ENCODE measurements at places on chromosomes 5 and 9.

GRCh38 chr9:13432904-13433303 lies 153.4 kb upstream of the MPDZ start:
- no peak for DNase-seq

DNA sequence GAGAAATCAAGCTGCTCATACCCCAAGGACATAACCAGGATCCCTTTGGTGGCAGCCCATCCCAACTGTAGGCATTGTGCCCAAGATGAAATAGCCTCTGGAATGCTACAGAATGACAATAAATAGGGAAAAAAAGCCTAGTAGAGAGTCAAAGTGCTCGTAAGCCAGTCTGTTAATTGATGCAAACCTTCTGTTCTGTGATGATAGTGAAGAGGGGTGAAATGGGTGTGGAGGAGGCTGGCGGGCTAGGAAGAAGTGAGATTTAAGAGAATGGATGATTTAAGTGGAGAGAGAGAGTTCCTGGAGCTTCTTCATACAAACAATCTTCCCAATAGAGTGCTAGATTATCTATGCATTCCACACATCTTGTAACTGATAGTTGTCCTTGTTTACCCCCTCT lies 301.0 kb upstream of the PCSK5 start:
- no peak for DNase-seq

DNA sequence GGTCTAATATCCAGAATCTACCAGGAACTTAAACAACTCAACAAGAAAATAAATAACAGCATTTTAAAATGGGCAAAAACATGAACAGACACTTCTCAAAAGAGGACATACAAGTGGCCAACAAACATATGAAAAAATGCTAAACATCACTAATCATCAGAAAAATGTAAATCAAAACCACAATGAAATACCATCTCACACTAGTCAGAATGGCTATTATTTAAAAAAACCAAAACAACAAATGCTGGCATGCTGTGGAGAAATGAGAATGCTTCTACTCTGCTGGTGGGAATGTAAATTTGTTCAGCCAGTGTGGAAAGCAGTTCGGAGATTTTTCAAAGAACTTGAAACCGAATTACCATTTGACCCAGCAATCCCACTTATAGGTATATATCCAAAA lies 63.1 kb downstream of the ADAMTS6 start:
- DNase-seq: no peak

- DNase-seq: no peak
Measured at GRCh38 chr5:135371622-135372232, 27.3 kb downstream of the MACROH2A1 start.

DNA sequence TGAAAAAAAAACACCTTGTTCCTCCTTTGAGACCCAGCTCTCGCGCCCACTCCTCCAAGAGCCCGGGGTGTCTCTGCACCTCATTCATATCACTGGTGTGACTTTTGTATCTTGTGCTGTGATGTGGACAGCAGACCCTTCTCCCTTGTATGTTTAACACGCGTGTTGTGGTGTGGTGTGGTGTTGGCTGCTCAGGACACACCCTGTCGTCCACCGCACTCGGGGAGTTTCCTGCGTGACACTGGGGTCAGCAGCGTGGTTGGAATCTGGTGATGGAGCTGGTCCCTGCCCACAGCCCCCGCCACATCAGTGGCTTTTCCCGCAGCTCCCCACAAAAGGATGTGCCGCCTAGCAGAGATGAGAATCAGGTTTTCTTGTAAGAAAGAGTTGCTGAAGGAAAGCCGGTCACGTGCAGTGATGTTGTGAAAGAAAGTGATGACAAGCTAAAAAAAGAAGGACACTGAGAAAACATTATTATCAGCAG lies 61.5 kb downstream of the TENT4A start:
- DNase-seq: no peak

- DNase-seq: no peak
Measured at GRCh38 chr9:78010445-78010844, 21.2 kb downstream of the GNAQ start.

- DNase-seq: no peak
Measured at GRCh38 chr9:93225417-93225816, 41.5 kb downstream of the WNK2 start.

GRCh38 chr5:31459594-31459993 lies 72.3 kb downstream of the DROSHA start:
- DNase-seq: no peak

DNA sequence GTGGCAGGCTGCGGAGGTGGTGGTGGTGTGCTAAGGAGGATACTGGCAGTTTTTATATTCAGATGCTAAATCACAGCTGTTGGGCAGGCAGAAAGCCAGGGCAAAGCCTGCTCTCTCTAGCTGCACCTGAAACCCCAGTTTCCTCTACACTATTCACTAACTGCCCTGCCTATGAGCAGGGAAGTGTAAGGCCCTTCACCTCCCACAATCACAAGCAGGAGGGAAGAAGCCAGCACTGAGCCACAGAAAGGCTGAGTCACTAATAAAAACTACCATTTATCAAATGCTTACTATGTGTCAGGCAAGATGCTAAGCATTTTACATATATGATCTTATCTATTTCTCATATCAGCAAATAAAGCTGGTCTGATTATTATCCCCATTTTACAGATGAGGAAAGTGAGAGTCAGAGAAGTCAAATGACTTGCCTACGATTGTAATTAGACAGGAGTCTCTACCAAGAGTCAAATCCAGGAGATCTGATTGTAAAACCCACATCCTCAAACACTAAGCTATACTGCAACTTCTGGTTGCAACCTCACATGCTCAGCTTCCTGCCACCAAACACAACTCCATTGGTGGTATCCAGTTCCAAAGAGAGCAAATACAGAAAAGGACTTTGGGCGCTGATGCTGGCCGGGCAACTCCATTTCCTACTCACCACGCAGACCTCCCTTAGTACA lies 17.7 kb upstream of the IL6ST start:
- DNase-seq: peak; percentile 49

- no peak for DNase-seq
Measured at GRCh38 chr5:96214442-96215197, 218.4 kb downstream of the PCSK1 start.

- DNase-seq: no peak
Measured at GRCh38 chr5:139068494-139069151, 129.5 kb downstream of the SIL1 start.

GRCh38 chr9:84697509-84698114 lies 28.1 kb downstream of the NTRK2 start:
- DNase-seq: peak; percentile 80

- no peak for DNase-seq
Measured at GRCh38 chr9:92496396-92497176, 14.3 kb upstream of the ASPN start.

DNA sequence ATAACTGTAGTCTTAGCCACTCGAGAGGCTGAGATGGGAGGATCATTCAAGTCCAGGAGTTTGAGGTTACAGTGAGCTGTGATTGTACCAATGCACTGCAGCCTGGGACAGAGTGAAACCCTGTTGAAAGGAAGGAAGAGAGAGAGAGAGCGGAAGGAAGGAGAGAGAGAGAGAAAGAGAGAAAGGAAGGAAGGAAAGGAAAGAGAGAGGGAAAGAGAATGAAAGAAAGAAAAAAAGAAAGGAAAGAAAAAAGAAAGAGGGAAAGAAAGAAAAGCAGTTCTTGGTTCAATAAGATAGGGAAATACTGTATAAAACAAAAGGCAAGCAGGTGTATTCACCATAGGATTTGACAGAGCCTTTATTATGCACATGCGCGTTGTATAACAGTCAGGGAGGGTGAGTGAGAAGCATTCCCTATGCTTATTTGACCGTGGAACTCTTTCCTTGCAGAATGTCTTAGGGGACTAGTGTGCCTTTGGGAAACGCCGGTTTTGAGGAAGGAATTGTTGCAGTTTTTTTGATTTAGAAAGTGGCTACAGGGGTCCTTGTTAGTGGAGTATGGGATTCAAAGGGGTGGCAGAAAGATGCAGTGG lies 42.0 kb downstream of the GSN start:
- no peak for DNase-seq

- no peak for DNase-seq
Measured at GRCh38 chr9:134633362-134634142, 8.1 kb upstream of the COL5A1 start.

DNA sequence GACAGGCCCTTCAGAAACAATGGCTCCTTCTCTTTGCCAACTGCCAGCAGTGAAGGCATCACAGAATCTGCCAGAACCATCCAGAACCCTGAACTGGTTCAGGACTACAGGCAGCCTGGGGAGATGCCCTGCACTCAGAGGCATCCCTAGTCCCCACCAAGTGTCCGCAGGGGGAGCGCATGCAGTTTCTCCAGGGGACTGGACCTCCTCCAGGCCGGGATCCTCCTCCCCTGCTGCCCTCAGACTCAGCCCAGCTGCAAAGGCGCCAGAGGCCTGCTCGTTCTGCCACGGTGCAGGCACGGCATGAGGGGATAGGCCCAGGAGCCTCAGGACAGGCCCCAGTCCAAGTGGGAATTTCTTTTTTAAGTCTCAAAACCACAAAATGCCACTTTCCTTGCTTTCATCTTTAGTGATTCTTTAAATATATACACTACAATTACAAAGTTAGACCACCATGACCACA lies 72.0 kb downstream of the SEMA4D start:
- DNase-seq: no peak

DNA sequence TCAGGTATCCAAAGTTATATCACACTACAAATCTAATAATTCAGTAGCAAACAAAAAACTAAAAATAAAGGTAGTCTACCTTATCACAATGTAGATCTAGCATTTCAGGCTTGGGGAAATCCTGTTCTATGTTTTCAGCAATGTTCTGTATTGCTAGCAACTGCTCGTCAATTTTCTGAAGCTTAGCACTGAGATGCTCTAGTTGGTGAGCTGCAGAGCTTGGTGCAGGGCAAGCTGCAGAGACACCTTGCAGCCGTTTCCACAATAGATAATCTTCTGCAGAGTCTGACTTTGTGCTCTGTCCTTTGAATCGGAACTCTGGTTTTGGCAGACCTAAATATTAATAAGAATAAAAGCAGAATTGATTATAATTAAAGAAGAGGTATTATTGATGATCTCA lies 95.5 kb downstream of the CPLANE1 start:
- DNase-seq: no peak

- DNase-seq: peak; percentile 79
Measured at GRCh38 chr9:68822596-68823165, 117.6 kb downstream of the PIP5K1B start.

- DNase-seq: no peak
Measured at GRCh38 chr9:130443840-130444492, 795 bp upstream of the ASS1 start.

DNA sequence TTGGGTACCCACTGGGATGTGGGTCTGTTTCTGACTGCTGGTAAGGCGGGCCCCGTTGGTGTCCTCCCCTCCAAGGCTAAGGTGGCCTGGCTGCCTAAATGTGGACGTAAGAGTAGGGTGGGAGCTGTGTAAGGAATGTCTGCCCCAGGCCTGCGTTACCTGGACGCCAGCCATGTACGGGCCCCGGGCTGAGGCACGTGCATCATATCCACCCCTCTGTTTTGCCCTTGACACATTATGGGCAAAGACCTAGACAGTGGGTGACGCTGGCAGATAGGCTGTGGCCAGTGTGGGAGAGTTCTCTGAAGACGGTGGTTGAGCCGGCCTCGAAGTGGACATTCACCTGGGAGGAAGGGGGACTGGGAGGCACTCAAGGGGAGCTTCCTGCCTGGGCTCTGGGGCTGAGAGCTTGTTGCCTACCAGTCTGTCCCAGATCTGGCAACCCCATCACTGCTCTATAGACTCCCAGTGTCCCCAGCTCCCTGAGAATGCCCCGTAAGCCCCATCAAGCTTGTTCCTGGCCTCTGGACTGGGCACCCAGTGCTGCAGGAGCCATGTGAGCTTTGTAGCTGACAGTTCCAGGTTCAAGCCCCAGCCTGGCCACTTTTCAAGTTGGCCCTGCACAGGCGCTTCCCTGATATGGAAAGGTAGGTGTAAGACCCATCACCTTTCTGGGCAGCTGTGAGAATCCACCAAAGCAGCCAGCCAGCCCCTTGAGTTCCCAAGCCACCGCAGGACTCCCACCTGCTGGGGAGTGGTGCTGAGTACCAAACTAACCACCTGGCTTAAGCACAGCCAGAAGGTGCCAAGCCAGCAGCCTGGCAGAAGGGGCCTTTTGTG lies 3.2 kb upstream of the PRR7 start:
- DNase-seq: no peak

GRCh38 chr5:9549941-9550340 lies 4.1 kb upstream of the SEMA5A start:
- no peak for DNase-seq

DNA sequence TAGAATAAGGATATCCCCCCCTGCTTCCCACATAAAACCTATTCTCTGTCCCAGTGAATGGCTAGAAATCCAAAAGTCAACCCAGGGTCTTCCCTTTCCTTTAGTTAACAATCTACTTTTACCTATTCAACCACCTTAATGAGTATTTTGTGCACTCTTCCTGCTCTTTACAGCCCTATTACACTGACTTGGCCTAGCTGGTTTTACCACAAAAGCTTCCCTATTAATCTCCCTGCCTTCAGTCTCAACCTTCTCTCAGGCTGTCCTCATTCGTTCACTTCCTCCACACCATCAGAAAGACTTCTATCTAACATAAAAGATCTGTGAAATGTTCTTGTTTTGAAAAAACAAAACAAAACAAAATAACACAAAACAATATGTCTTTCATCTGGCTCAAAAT lies 16.2 kb downstream of the CTNNAL1 start:
- DNase-seq: no peak

DNA sequence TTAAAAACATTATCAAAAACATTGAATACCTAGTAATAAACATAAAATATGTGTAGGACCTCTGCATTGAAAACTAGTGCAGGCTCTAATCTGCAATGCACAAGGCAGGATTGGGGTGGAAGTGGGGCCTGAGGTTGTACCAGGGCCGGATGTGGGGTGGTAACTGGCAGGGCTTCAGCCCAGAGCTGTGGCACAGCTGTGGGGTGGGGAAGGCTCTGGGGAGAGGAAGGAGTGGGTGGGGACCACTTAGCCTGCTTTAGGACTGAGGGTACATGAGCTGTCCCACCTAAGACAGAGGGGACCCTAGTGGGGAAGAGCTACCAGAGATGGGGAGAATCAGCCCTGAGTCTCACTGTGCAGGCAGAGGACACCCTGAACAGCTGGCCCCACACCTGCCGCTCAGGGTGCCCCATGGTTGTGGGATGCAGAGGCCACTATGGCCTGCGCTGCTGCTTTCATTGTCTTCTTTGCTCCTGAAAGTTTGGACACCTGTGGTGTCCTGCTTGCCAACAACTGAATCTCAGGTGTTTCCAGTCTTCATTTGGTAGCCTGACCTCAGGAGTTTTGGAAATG lies 311.4 kb downstream of the TLE4 start:
- no peak for DNase-seq

- DNase-seq: no peak
Measured at GRCh38 chr5:88876714-88877113, 6.3 kb downstream of the MEF2C start.

DNA sequence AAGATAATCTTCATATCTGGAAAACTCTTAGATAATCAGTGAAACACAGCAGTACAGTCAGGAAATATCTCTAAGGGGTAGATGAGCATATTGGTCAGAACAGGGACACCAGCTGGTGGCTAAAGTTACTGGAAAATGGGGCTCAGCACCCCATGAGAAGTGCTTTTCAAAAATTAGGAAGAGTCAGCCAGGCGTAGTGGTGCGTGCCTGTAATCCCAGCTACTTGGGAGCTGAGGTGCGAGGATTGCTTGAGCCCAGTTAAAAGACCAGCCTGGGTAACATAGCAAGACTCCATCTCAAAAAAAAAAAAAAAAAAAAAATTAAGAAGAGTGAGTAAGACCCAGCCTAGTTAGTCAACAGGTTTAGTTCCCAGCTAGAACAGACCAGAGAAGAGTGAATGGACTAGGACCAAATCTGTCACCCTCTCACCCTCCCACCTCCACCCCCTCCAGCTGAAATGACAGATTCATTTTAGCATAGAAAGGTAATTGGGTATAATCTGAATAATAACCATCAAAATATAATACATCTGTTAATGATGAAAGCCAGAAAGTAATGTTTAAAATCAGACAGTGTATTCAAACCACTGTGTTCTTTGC lies 120.9 kb downstream of the CDC42SE2 start:
- DNase-seq: no peak

GRCh38 chr5:71934322-71934721 lies 173.0 kb upstream of the MAP1B start:
- DNase-seq: no peak

Measured in Right ventricle myocardium superior (tissue), 1 donor.